A549 treated with DMSO at 1 μM for 4 hours (cell line): ENCODE measurements at places on chromosomes 4 and X. TPM values are rescaled to one million over a fixed set of nuclear protein-coding genes. Genes with fewer than 3 reads are reported as not detected.

The PQBP1 gene
- 94.0 to 114 TPM (median 101 TPM) in 5 replicates for total RNA-seq

The KCND1 gene
- total RNA-seq, result 1.2 to 1.6 TPM (median 1.3 TPM) in 5 replicates

The GLOD5 gene
- total RNA-seq, result not detected in 5 replicates

The TMEM156 gene
- total RNA-seq, result 19.5 to 27.1 TPM (median 23.1 TPM) in 5 replicates

The NDNF gene
- not detected in 5 replicates for total RNA-seq

The TEX13C gene
- 0.01 TPM in 1 of 5 replicates, not detected in the others for total RNA-seq

The NPY2R gene
- 0.02 to 0.08 TPM (median 0.08 TPM) in 4 of 5 replicates, not detected in the other for total RNA-seq

The KLF8 gene
- 0.03 TPM in 1 of 5 replicates, not detected in the others for total RNA-seq

The TMLHE gene
- total RNA-seq, result 9.5 to 12.9 TPM (median 10.9 TPM) in 5 replicates
